EL (cell line): ENCODE measurements at places on chromosomes 12 and 14.

GRCh38 chr14:104323551-104324175 lies 185.3 kb downstream of the KIF26A start:
- no peak for DNase-seq

DNA sequence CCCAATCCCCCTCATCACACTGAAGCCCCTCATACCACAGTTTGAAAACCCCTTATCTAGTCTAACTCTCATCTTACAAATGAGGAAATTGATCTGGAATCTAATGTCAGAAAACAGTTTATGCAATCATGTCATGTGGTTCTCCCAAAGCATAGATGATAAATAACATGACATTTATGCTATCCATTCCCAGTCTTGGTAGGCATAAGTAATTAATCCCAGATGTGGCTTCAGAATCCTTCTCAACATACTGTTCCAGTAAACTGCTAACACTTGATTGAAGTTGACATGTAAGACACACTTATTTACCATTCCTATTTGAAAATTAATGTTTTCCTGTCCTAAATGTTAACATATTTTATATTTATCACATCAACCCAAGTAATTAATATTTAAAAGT lies 168.7 kb downstream of the GALC start:
- no peak for DNase-seq

- DNase-seq = no peak
These were observed 125.2 kb upstream of the EVL start for GRCh38 chr14:99940064-99940463.

DNA sequence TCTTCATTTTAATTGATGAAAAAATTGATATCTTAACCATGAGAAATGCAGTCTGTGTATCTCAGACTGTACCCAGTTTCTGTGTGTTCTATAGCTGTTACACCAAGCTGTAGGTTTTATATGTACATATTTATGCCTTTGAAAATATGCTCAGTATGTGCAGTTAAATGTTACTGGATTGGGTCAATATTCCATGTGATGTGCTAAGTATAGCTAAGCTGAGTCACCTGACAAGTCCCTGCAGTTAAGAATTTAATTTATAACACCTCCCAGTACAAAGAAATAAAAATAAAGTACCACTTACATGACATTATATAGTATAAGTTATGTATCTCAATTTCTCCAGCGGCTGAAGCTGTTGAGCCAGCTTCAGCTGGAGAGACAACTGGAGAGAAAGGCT lies 984.0 kb downstream of the GALC start:
- no peak for DNase-seq

DNA sequence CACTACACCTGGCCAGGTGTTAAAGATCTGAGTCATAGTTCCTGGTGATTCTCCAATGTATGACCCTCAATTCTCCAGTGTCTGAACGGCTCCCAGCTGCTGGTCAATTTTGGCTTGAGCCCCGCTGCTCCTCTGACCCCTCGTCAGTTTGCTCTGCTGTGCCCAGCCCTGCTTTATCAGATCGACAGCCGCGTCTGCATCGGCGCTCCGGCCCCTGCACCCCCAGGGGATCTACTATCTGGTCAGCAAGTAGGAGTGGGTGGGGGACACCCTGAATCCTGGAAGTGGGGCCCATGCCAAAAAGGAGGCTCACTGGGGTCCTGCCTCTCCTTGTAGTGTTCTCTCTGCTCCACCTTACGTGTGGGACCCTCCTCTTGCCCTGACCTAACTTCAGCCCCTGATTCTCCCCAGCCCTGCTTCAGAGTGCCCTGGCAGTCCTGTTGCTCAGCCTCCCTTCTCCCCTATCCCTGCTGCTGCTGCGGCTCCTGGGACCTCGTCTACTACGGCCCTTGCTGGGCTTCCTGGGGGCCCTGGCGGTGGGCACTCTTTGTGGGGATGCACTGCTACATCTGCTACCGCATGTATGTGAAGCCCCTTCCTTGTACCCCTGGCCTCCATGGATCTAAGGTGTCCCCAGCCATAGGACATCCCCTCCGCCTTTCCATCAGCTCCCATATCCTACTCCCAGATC lies 5.0 kb downstream of the SLC39A5 start:
- no peak for DNase-seq

DNA sequence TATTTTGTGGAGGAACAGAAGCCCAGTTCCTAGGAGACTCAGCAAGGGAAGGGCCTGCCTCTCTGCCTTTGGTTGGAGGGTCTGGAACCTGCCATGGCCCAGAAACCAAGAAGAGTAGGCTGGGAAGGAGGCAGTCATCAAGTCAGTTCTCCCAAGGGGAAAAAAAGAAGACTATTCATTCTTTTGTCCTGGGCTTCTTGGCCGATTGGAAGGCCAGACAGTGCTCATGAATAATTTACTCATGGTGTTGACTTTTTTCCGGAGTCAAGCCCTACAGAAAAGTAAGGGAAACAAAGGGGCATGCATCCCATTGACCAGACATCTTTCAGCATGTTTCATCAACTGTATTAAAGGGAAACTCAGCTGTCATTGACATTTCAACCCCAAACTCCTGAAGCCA lies 168.1 kb downstream of the PRKCH start:
- DNase-seq = no peak

DNA sequence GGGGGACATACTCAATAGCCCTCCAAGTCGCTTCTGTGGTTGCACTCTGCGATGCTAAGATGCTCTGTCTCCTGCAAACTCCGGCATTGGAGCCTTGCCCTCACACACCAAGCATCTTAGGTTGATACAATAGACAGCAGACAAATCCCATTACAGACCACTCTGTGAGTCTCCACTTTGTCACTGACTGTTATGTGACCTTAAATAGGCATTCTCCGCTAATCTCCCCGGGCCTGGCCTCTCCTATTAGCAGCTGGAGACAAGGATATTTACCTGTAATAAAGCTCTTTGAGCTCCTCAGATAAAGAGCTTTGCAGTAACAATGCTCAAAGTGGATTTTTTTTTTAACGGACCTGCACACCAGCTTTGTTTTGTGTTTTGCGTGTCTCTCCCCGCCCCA lies 479.7 kb upstream of the TBX3 start:
- no peak for DNase-seq

- DNase-seq = no peak
These were observed 4.5 kb upstream of the HDAC7 start for GRCh38 chr12:47824198-47824597.

GRCh38 chr14:31212893-31213292 lies 5.3 kb upstream of the HECTD1 start:
- no peak for DNase-seq

GRCh38 chr12:497501-498160 lies 37.9 kb downstream of the B4GALNT3 start:
- no peak for DNase-seq

DNA sequence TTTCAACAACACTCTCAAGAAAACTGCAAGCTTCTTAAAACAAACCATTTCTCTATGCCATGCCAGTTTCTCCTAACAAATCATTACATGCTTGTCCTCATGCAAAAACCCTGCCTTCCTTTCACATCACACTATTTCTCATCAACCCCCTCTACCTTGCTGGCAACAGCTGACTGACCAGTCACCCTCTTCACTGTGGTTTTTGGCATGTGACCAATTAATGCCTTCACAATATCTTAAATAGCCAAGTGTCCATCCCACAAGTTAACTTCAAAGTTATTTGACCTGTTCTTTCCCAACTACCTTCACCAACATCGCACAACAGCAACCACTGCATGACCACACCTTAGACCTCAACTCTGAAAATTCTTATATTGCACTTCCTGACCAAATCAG lies 159.6 kb downstream of the CEP128 start:
- DNase-seq = peak; percentile 32

GRCh38 chr12:12214201-12214600 lies 52.6 kb downstream of the LRP6 start:
- no peak for DNase-seq

DNA sequence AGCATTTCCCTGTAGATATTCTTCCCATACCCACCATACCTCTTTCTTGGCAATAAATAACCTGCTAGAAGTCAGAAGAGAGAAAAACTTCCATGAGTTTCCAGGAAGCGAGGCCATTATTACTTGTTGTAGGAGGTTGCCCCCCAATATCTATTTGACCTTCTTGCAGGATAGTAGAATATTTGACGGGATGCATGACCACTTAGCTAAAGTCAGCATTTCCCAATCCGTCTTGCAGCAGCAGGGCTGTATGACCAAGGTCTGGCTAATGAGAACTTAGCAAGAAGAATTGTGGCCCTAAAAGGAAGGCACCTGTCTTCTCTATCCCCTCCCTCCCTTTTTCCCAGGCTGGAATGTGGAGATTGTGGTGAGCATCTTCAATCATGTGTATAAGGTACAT lies 51.5 kb downstream of the NINJ2 start:
- DNase-seq = no peak

- DNase-seq = no peak
These were observed 210.9 kb upstream of the FKBP4 start for GRCh38 chr12:2583642-2584401.

DNA sequence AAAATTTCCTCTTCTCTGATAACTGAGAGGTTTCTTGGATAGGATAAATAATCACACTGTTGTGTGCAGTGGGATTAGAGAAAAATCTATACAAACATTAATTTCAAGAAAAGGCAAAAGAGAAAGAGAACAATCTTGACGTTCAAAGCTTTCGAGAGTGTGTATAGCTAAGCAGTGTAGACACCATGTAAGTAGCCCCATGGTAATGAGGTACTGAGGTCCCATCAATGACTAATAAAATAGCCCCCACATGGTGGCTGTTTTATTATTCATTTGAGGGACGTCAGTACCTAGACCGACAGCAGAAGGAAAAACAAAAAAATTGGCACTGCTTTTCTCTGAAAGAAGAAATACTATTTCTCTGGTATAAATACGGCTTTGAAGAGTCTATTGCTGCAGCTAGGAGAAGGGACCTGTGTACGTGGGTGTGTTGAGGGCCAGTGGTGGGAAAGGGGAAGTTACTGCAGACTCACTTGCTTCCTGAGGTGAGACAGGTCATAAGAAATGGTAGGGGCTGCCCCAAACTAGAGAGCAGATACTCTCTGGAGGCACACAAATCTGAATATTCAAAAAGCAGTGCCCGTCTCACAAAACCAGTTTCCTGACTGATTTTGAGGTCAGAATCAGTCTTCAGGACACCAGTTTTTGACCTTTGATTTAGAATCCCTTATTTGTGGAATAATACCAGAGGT lies 339.8 kb downstream of the EMP1 start:
- no peak for DNase-seq

DNA sequence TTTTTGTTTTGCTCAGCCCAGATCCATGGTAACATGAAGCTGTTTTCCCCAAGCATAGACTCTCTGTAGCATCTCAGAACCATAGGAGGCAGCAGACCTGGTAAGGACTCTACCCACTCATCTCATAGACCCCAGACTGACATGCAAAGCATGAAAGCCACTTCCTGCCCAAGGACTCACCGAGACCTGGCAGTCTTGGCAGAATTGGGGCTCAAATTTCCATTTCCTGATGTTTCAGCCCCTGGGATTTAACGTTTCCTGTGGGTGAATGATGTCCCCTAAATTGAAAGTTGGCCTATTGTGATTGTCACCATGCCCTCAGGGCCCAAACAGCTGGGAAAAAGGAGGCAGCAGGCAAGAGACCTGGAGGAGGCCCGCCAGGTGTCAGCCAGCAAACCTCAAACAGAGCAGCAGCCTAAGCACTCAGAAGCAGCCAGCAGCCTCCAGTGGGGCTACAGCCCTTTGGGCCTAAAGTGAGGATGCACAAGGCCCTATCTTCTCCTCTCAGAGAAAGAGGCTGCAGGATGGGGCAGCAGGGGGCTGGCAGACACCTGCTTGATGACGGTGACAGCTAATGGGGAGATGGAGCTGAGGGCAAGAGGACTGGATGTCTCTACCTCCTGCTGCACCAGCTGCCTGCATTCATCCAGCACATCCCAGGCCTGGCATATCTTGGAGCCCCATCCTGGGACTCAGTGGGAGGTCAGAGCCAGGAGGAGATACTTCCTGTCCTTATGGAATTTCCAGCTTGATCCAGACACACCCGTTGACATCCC lies 8.5 kb downstream of the KRT85 start:
- DNase-seq = peak; percentile 38

DNA sequence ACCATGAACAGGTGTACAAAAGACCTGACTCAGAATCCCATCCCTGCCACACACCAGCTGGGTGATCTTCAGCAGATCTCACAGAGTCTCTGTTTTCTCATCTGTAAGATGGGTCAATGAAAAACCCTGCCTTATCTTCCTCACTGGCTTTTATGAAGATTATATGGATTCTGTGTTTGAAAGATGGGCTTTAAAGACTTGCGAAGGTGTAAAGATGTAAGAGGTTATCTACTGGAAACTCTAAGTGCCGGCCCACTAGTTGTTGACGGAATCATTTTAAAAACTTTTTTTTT lies 15.3 kb upstream of the ANKRD33 start:
- DNase-seq = no peak

DNA sequence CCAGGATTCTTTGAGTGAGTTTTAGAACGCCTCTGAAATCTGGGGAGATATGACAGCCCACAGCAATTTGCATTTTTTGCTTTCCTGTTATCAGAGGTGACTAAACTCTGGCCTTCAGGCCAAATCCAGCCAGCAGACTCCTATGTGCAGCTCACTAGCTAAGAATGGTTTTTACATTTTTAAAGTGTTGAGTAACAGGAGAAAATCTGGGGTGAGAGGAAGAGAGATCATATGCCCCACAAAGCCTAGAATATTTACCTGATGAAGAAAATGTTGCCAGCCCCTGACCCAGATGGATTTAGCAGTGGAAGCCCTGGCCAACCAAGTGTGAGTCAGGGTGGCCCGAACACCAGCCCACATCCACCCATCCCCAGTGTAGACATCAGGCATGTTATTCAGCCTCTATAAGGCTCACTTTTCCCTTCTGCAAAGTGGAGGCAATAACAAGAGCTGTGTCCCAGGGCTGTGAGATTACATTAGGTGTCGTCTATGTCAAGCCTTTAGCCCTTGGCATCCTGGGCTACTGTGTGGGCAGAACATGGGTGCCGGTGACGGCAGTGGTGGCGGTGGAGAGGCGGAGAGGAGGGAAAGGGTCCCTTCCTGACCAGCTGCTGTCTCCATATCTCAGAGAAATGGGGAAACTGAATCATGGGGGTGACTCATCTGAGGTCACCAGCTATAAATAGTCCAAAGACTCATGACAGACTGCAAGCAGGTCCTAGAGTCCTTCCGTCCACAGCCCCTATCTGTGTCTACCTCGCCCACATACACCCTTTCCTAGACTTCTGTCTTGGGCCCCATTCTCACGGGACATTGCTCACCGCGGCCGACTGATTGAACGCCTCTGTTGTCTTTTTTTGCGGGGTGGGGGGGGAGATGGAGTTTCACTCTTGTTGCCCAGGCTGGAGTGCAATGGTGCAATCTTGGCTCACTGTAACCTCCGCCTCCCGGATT lies 32.6 kb upstream of the CD9 start:
- peak; percentile 97 for DNase-seq

- no peak for DNase-seq
These were observed 8.6 kb upstream of the CCDC196 start for GRCh38 chr14:66477567-66477966.

DNA sequence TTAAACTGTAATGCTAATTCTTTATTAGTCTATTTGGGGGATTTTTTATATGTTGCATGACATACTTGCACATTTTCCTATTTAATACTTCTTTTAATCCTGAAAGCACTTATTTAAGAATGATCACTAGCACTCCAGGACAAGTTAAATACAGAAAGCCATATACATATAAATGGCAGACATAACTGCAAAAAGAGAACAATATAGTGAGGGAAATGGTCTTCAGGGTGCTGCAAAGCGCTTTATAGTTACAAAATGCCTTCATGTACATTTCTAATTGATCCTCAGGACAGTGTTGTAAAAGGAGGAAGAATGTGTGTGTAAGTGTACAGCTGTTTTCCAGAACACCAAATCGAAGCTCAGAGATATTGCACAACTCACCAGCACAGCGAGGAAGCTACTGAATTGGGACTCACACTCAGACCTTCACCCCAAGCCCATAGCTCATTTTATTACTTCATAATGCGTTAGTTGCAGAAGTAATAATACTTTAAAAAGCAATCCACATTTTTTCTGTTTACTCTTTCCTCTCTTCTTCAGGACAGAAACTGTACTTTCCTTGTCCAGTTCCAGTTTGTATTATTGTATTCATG lies 428.2 kb downstream of the RAD51B start:
- no peak for DNase-seq
